ENCODE measurements at places on chromosomes 2 and 18. TPM values are rescaled to one million over a fixed set of nuclear protein-coding genes. Genes with fewer than 3 reads are reported as not detected.

GRCh38 chr2:105796131-105796638 lies 51.5 kb downstream of the NCK2 start:
- H3K27ac ChIP-seq = peak overlapping the region; percentile 29
- H3K36me3 ChIP-seq = peaks cover 5% of the 10 kb centered on the region
- H3K27me3 ChIP-seq = no peaks in the 10 kb centered on the region
- H3K4me3 ChIP-seq = peak overlapping the region; percentile 39

Gene MROH2A
- total RNA-seq = not detected

Gene PAIP2B
- 1.8 TPM for total RNA-seq

GRCh38 chr2:219252570-219252899 lies 508 bp upstream of the TUBA4B start:
- DNase-seq = peak; percentile 45
- H3K27me3 ChIP-seq = no peaks in the 10 kb centered on the region
- H3K27ac ChIP-seq = peak overlapping the region; percentile 51

GRCh38 chr2:10331027-10331701 lies 28.5 kb downstream of the HPCAL1 start:
- peak; percentile 75 for DNase-seq
- peaks cover 45% of the 10 kb centered on the region for H3K4me1 ChIP-seq
- H3K4me3 ChIP-seq = peak overlapping the region; percentile 30
- peaks cover 3% of the 10 kb centered on the region for H3K36me3 ChIP-seq
- no peaks in the 10 kb centered on the region for H3K27me3 ChIP-seq
- H3K27ac ChIP-seq = peak overlapping the region; percentile 89

DNA sequence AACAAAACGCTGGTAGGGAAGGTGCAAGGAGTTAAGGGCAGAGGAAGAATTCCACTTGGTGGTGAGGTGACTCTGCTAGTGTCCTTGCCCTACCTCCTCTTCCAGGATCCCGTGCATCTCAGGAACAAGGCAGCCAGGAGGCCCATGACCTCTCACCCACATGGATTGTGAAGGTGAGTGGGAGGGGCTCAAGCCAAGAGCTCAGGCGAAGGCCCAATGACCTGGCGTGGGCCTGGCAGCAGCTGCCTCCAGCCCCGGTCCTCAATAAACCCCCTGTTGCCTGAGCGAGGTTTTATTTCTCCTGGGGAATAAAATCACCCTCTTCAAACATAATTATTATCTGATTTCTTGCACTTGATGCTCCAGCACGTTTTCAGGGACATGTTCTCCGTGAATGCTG lies 28.2 kb downstream of the LAMA1 start:
- no peak overlapping the region for H3K4me3 ChIP-seq
- peaks cover 10% of the 10 kb centered on the region for H3K4me1 ChIP-seq
- DNase-seq = no peak
- H3K36me3 ChIP-seq = no peaks in the 10 kb centered on the region
- H3K27ac ChIP-seq = no peak overlapping the region
- H3K27me3 ChIP-seq = no peaks in the 10 kb centered on the region

DNA sequence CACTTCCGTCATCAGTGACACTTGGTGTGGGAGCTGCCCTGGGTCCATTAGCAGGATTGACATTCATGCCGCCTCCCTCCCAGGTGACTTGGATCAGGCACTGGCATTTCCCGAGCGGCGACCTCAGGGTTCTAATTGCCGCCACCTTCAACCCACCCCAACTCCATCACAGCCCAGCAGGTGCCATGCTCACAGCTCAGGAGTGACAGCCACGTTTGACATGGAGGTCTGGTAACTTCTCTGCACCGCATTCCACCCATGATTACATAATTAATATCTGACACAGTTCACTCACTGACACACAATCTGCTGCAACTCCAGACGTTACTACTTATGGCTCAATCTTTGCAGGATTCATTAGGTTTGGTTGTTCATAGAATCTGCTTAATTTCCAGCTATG lies 450.9 kb upstream of the MYT1L start:
- H3K4me3 ChIP-seq = no peak overlapping the region
- DNase-seq = no peak
- no peaks in the 10 kb centered on the region for H3K27me3 ChIP-seq
- H3K36me3 ChIP-seq = no peaks in the 10 kb centered on the region
- H3K27ac ChIP-seq = no peak overlapping the region
- H3K4me1 ChIP-seq = no peaks in the 10 kb centered on the region

DNA sequence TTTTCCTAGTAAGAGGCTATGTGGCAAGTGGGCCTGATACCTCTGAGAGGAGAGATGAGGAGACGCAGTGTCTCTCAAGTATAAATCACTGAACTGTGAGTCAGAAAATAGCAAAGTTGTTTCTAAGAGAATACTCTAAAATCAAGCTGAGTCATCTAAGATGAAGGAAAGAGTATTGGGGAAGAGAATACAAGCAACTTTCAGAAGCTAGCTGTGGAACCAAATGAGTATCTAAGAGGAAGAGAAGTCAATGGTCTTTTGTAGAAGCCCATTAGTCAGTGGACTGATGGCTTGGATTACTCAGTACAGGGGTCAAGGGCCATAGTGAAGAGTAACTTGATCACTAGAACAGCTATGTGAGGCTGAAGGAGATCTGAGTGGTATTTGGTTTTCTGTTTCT lies 2.7 kb upstream of the DCC start:
- no peaks in the 10 kb centered on the region for H3K36me3 ChIP-seq
- H3K4me3 ChIP-seq = no peak overlapping the region
- no peak overlapping the region for H3K27ac ChIP-seq
- no peaks in the 10 kb centered on the region for H3K27me3 ChIP-seq

DNA sequence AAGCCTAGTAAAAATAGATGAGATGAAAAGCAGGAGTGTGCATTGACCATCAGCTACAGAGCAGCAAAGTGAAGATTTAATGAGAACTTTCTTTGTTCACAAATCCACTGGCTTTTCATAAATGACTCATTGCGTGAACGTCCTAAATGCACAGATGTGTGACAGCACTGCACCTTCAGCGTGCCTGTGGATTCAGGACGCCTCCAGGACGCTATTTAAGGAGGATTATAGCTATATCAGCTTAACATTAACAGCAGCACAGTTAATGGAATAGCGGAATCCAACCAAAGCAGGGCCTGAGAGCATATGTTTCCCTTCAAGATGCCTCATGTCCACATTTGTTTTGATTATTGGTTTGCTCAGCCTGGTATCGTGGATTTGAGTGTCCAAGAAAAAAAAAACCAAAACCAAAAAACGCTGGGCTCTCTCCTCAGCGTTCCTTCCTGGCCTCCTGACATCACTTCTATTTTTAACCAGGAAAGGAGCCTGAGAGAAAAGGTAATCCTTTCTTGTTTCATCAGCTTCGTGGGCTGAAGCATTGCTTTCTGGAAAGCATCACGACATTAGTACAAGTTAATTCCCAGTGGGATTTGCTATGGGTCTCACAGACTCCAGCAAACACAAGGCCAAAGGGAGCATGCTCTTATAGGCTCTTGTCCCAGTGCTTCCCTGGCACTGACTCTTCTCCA lies 447.0 kb upstream of the SMIM21 start:
- H3K27me3 ChIP-seq = no peaks in the 10 kb centered on the region
- H3K4me1 ChIP-seq = peaks cover 6% of the 10 kb centered on the region
- no peak overlapping the region for H3K27ac ChIP-seq
- DNase-seq = no peak

Gene SCN9A
- 1.9 TPM for total RNA-seq

Gene CHAC2
- 10.5 TPM for total RNA-seq

DNA sequence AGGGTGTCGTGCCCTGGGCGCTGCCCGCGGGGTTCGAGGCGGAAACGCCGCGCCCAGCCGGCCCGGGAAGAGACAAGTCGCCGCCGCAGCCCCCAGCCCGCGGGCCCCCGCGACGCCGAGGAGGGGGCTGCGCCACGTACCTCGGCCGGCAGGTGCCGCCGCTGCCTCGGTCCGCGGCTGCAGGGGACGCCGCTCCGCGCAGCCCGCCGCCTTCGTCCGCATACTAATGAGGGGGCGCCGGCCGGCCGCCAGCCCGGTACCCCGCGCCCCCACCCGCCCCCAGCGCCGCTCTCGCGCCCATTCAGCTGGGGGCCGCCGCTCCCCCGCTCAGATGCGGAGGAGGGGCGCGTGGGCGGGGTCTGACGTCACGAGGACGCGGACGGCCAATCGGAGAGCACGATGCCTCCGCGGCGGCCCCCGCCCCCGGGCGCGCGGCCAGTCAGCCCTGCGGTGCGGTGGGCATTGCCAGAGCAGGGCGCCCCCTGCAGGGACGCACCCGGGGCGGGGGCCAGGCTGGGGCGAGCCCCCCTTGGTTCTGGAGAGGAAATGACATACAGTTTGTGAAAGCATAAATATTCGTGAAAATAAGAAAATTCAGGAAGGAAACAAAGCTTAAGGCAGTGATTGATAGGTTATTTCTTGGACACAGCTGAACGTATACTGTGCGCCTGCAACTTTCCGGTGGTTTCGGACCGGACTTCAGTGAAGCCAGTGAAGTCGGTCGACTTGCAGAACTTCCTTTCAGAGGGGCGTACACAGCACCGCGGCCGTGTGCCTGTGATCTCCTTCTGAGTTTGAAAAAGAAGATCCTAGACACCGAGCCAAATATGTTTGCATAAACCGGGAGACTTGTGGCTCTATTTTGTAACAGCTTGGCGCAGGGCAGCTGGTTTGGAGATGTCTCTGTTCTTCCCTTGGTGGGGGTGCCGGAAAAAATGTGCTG lies at the start of gene ST3GAL5:
TSS of gene ST3GAL5 (minus strand) at position 307 of the 943 bp plus-strand sequence. CDS start at position 222, 85 bp downstream.
- no peaks in the 10 kb centered on the region for H3K36me3 ChIP-seq
- peak within 1 kb of the TSS; percentile 90 for H3K4me3 ChIP-seq
- peaks cover 36% of the 10 kb centered on the region for H3K4me1 ChIP-seq

Gene ALPI
- total RNA-seq = not detected

Gene CMPK2
- total RNA-seq = 0.40 TPM

DNA sequence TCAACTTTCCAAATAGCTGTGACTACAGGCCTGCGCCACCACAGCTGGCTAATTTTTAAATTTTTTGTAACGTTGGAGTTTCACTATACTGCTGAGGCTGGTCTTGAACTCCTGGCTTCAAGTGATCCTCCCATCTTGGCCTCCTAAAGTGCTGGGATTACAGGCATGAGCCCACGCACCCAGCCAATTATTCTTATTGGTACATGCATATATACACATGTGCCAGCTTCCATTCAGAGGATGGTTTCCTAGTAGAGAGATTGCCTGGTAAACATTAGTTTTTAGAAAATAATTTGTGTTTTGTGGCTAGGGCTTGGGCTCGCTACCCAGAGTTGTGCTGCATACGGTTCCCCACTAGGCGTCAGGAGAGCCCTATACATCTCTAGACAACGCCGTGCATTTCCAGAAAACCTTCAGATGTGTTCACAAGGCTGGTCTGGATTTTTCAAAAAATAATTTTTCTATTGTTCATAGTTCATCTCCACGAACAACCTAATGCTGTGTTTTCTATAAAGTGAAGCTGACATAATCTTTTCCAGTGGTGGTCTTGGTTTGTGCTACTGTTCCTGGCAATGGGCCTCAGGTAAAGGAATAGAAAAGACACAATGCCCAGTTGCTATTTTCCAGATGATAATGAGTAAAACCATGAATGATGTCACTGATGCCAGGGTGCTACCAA lies 14.6 kb upstream of the AFG3L2 start:
- no peak overlapping the region for H3K4me3 ChIP-seq
- no peaks in the 10 kb centered on the region for H3K27me3 ChIP-seq
- peaks cover 6% of the 10 kb centered on the region for H3K4me1 ChIP-seq
- peak; percentile 75 for DNase-seq
- H3K36me3 ChIP-seq = no peaks in the 10 kb centered on the region
- no peak overlapping the region for H3K27ac ChIP-seq

DNA sequence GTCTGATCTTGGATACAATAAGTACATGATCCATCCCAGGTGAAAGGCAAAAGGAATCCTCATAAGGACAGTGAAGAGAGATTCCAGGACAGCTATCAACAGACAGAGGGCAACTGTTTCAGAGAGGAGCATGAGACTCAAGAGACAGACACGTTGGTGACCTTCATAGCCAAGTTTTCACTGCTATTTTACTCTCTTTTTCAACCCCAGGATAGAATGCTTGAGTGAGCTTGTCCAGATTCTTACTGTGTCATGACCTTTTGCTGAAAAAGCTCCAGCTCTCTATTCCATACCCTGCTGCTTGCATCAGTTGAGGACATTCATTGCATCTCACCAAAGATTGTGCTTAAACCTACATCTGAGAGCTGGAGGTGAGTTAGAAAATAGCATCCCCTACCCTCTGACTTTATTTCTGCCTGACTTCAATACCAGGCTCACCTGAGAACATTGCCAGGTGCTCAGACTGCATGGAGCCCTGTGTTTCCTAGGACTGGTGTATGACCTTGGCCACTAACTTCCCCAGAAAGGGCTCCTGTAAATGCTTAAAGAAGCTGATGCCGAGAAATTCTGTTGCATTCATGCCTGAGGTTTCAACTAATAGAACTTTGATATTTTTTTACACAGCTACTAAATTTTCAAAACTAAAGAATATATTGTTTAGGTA lies 70.4 kb upstream of the TMEM17 start:
- H3K27me3 ChIP-seq = no peaks in the 10 kb centered on the region
- no peak overlapping the region for H3K27ac ChIP-seq
- H3K4me1 ChIP-seq = peaks cover 19% of the 10 kb centered on the region
- DNase-seq = no peak

DNA sequence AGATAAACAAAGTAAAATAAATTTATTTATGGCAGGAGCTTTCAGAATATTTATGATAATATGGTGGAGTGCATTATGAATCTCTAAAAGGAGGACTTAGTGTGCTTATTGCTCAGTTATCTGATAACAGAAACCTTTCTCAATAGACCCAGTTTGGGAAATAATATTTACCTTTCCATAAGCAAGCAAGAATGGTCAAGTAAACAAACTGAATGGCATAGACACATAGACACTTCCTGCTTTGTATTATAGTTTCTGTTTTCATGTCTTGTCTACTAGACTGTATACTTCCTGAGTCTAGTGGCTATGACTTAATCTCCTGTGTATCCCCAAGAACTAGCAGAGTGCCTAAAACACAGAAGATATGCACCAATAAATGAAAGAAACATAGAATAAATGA lies 87.8 kb downstream of the UPP2 start:
- no peaks in the 10 kb centered on the region for H3K4me1 ChIP-seq
- no peak for DNase-seq
- H3K4me3 ChIP-seq = no peak overlapping the region
- H3K27me3 ChIP-seq = no peaks in the 10 kb centered on the region
